ENCODE measurements at places on chromosomes 11 and 22.

DNA sequence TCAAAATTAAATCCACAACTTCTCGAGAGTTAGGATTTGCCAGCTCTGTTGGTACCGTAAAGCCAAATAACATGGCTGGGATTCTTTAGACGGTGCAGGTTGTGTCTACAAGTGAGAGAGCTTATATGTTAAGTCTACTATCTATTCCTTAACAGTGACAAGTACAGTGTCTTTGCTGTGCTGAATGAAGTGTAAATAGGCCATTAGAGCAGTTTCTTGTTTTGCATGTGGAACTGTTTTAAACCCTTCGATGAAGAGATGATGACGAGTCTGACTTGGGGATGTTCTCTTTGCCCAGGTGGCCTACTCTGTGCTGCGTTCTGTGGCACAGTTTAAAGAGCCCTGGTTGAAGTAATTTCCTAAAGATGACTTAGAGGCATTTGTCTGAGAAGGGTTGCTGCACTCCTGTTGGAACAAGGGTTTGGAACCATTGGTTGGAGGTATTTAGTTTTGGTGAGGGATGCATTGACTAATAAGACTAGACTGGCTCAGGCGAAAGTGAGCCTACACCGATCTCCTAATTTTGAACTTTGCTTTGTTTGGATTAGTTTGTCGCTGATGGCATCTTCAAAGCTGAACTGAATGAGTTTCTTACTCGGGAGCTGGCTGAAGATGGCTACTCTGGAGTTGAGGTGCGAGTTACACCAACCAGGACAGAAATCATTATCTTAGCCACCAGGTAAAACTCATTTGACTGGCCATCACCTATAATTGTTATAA, 988 bp downstream of the RPS3 start:
- no peak for DNase-seq

DNA sequence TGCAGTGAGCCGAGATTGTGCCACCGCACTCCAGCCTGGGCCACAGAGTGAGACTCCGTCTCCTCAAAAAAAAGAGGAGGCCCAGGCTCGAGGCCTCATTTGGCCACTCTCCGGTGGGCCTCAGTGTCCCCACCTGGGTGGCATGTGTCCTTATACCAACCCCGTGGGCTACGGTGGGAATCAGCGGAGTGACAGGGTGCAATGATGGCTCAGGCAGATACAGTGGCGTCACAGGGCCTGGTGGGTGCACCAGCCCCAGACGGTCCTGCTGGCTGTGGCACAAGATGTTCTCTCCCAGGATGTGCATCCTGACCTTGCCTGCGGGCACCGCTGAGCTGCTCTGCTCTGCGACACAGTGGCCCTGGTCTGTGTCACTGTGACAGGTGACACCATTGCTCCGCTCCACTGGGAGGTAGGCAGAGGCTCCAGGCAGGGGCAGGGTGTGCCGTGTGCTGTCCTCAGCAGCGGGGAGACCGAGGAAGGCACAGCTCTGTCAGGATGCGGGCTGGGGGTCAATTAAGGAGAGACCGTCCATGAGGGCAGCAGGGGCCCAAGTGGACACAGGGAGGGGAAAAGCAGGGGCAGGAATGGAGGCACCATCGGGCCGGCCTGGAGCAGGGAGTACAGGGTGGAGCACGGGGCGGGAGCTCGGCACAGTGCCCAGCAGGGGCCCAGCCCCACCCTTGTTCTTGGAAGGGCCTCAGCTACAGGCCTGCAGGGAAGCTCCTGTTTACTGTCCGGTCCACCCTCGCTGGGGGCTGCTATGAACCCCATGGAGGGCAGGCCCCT, 21.7 kb upstream of the TH start:
- DNase-seq = no peak

DNA sequence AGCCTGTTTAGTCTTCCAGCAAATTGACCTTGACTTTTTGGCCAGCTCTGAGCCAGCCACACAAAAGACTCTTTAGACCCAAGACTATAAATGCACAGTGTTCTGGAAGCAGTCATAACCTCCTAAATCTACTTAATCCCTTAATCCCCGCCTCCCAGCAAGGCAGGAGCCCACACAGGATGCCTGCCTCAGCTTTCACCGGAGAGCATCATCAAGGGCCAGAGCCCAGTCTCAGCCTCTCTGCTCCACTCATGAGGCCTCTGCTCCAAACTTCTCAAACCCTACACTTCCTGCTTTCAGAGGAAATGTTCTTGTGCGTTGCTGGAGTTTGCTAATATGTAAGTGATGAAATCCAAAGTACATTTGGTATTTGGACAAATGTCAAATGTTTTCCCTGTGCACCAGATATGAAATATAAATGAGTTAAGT, 57.9 kb upstream of the FSHB start:
- DNase-seq = no peak

GRCh38 chr11:85028329-85029101, 598.6 kb downstream of the DLG2 start:
- DNase-seq = no peak

DNA sequence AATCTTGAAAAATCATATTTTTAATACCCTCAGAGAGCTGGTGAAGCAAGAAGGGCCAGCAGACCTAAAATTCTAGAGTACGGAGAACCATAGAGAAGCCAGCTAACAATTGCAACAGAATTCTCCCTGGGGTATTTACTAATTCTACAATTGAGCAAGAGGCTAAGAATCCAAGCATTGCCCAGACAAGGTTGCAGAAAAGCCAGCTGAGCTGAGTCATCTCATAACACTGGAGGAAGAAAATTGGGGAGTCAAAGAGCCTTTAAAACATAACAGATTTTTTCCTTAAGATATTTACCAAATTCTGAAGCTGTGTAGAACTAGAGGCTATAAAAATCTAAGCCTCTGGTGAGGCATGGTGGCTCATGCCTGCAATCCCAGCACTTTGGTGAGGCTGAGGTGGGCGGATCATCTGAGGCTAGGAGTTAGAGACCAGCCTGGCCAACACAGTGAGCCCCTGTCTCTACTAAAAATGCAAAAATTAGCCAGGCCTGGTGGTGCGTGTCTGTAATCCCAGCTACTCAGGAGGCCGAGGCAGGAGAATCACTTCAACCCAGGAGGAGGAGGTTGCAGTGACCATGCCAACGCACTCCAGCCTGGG, 13.6 kb upstream of the TMEM216 start:
- peak; percentile 91 for DNase-seq

DNA sequence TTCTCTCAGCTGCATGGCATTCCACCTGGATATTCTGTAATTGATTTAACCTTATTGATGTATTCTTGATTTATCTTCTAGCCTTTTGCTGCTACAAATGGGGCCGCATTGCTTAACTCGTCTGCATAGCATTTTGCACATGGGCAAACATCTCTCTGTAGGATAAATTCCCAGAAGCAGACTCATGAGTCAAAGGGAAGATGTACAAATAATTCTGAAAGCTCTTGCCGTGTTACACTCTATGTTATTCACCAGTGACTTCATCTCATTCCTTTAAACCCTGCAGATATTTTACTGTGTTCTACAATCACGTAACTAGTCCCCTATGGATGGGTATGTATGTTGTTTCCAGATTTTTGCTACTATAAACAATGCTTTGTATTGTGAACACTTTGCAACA, 112.7 kb downstream of the SEZ6L start:
- no peak for DNase-seq

Data from AG20443 (cell line).